ENCODE measurements at places on chromosomes 11 and 22. TPM values are rescaled to one million over a fixed set of nuclear protein-coding genes. Genes with fewer than 3 reads are reported as not detected.

GRCh38 chr11:46003572-46003971, 81.1 kb downstream of the LARGE2 start:
- H3K27ac ChIP-seq, result no peak overlapping the region
- H3K36me3 ChIP-seq, result no peaks in the 10 kb centered on the region
- H3K4me3 ChIP-seq, result no peak overlapping the region
- no peaks in the 10 kb centered on the region for H3K27me3 ChIP-seq

DNA sequence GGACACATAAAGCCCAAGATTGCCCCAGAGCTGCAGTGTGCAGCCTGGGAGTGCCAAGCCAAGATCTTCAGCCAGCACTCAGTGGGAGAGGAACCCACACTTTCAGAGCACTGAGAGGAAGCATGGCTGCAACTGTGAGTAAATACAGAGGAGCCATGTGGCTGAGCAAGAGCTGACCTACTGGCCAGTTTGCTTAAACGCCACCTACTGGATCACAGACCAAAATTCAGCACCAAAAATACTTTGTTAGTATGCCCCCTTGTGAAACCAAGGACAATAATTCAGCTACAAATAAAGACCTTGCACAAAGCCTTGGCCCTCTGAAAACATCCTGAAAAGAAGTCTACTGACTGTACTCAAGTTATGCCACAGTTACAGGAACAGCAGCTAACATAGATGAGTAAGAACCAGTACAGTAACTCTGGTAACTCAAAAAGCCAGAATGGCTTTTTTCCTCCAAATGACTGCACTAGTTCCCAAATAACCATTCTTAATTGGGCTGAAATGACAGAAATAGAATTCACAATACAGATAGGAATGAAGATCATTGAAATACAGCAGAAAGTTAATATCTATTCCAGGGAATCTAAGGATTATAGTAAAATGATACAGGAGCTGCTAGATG, 10.1 kb upstream of the OR4A15 start:
- no peaks in the 10 kb centered on the region for H3K4me1 ChIP-seq
- H3K27me3 ChIP-seq, result no peaks in the 10 kb centered on the region
- H3K27ac ChIP-seq, result no peak overlapping the region
- no peak overlapping the region for H3K4me3 ChIP-seq

GRCh38 chr11:9003573-9004182, at the start of gene NRIP3:
TSS of gene NRIP3 (minus strand) at chr11:9004001. CDS start at chr11:9003935, 66 bp downstream.
- peak; percentile 74 for DNase-seq
- H3K27me3 ChIP-seq, result peaks cover 11% of the 10 kb centered on the region
- peak within 1 kb of the TSS; percentile 93 for H3K4me3 ChIP-seq

DNA sequence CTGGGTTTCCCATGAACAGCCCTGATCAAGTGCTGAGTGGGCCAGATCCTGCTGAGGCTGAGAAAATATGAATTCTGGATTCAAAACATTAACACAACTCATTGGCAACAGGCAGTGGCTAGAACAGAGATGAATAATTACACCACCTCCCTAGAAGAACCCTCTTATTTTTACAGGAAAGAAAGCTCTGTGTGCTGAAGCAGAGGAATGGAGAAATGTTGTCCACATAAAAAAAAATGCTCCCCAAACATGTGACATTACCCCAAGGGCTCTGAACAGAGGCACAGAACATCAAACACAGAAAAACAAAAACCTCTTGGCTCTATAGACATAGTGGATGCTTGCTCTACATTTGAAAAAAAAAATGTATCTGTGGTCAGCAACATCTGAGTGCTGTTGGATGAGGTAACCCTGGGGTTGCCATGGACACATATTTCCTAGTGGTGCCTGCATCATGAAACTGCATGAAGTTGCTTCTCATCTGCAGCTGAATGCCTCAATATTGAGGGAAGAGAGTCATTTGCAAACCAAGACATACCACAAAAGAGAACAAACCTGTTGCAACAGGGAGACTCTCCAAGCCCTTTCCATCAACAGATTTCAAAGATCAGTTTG, 98.8 kb downstream of the SNX19 start:
- DNase-seq, result no peak
- H3K4me3 ChIP-seq, result no peak overlapping the region
- H3K27me3 ChIP-seq, result no peaks in the 10 kb centered on the region
- H3K36me3 ChIP-seq, result no peaks in the 10 kb centered on the region
- H3K4me1 ChIP-seq, result no peaks in the 10 kb centered on the region

GRCh38 chr11:116842909-116843308, 5.5 kb upstream of the APOA1 start:
- no peaks in the 10 kb centered on the region for H3K36me3 ChIP-seq
- no peak for DNase-seq
- no peak overlapping the region for H3K4me3 ChIP-seq

GRCh38 chr11:65640483-65641296, 2.8 kb downstream of the SIPA1 start:
- H3K27me3 ChIP-seq, result peaks cover 8% of the 10 kb centered on the region
- DNase-seq, result no peak
- H3K27ac ChIP-seq, result no peak overlapping the region
- peaks cover 12% of the 10 kb centered on the region for H3K4me1 ChIP-seq
- no peaks in the 10 kb centered on the region for H3K36me3 ChIP-seq

GRCh38 chr11:65110354-65110861, 1.3 kb upstream of the TM7SF2 start:
- peak overlapping the region; percentile 17 for H3K27ac ChIP-seq
- H3K27me3 ChIP-seq, result peaks cover 21% of the 10 kb centered on the region
- DNase-seq, result peak; percentile 98
- H3K4me3 ChIP-seq, result peak overlapping the region; percentile 15
- H3K36me3 ChIP-seq, result no peaks in the 10 kb centered on the region

DNA sequence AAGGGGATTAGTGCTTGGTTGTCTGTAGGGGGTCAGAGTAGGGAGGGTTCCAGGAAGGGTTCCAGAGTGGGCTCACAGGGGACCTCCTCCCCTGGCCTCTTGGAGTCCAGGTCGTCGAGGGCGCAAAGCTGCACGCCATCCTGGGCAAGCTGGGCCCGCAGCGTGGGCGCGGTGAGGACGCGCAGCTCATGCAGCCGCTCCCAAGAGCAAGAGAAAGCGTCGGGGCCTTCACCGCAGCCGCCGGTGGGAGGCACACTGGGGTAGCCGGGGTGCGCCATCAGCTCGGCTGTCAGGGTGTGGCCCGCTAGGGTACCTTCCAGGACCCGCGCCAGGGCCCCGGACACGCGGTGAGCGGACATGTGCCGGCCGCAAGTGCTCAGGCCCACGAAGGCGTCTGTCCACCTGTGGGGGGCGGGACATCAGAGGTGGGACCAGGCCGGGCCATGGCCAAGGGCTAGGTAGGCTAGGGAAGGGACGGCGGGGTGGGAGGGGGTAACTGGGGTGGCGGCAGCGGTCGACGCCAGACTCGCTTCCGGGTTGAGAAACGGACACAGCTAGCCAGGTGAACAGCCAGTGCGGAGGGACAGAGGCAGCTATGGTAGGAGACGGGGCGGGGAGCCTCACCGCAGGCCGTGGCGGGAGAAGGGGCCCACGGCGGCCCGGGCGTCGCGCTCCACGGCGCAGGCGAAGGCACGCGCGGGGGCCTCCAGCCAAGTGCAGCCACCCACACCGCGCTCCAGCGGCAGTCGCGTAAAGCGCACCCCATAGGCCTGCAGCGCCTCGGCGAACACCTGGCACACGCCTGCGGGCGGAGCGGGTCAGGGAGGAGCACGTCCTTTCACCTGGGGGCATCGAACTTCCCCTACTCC, 1.2 kb downstream of the YDJC start:
- peak overlapping the region; percentile 46 for H3K27ac ChIP-seq
- H3K36me3 ChIP-seq, result no peaks in the 10 kb centered on the region
- H3K27me3 ChIP-seq, result peaks cover 6% of the 10 kb centered on the region
- DNase-seq, result no peak

DNA sequence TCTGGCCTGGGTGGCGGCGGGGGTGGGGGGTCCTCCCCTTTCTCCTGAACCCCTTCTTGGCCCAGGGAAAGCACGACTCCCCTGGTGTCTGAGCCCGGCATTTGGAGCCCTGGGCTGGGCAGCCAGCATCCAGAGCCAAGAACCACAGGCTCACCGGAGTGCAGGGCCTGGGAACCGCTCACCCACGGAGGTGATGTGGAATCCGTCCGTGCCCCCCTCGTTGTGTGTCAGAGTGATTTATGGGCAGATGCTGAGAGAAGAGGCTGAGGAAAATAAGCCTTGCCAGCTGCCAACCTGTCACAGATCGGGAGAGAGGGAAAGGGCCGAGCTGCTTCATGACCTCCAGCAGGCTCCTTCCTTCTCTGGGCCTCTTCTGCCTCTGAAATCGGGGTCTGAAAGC, 33.7 kb downstream of the WNT11 start:
- no peak overlapping the region for H3K27ac ChIP-seq
- peaks cover 12% of the 10 kb centered on the region for H3K27me3 ChIP-seq
- no peak overlapping the region for H3K4me3 ChIP-seq
- H3K36me3 ChIP-seq, result peaks cover 5% of the 10 kb centered on the region
- DNase-seq, result no peak

DNA sequence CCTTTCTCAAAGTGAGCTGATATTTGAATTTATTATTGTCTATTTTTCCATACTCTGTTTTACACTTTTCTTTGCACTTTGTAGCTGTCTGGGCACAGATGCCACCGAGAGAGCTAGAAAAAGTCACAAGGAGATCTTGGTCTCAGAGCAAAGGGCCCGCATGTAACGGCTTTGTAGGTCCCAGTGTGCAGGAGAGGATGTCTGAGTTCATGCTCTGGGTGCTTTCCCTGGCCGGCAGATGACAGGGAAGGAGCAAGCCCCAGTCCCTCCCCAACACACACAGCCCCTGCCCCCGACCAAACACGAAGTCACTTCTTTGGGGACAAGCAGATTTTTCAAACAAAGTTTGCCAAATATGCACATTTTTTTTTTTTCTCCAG, 55.8 kb downstream of the SMIM38 start:
- DNase-seq, result no peak
- peak overlapping the region; percentile 20 for H3K27ac ChIP-seq

DNA sequence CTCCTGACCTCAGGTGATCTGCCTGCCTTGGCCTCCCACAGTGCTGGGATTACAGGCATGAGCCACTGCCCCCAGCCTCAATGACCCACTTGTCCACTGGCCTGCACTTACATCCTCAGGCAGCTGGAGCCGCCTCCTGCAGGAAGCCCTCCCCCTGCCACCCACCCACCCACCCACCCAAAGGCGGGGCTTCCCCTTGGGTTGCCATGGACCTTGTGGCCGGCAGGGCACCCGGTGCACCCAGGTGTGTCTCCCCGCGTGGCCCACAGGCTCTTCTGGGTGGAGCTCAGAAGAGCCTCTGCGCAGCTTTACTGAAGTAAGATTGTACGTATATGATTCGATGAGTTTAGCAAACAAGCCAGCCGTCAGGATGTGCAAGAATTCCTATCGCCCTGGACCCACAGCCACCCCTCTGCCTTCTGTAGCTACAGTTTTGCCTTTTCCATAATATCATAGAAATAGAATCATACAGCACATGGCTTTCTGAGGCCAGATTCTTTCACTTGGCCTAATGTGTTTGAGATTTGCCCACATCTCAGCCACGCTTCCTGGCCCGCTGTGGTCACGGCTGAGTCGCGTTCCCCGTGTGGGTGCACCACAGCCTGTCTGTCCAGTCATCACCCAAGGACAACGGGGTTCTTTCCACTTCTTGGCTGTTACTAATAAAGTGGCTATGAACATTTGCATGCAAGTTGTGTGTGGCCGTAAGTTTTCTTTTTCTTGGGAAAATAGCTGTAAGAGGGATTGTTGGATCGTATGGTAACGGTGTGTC, 5.3 kb upstream of the BRSK2 start:
- H3K4me1 ChIP-seq, result peaks cover 4% of the 10 kb centered on the region
- DNase-seq, result no peak
- H3K27ac ChIP-seq, result no peak overlapping the region
- no peaks in the 10 kb centered on the region for H3K36me3 ChIP-seq
- no peak overlapping the region for H3K4me3 ChIP-seq

DNA sequence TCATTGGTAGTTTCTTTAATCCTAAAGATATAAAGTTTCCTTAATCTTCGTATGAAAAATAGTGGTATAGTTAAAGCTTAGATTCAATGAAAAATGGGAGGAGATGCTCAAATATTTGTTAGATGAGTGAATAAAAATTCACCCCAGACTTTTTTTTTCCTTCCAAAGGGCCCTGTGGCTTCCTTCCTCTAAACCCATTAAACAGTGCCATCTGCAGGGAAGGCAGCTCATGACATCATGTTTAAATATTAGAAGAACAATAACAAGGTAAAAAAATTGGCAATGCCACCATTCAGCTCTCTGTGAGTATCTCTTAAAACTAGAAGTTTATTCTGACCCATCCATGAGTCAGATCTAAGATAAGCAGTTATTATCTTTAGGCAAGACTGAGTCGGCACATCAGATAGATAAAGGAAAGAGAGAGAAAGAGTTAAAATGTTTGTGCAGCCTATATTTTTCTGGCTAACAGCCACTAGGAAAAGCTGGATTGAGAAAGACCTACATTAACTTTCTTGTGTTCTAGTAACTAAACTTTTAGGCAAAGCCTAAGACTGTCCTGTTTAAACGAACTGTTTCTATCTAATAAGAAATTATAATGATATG, 19.1 kb upstream of the OOSP1 start:
- H3K4me1 ChIP-seq, result no peaks in the 10 kb centered on the region
- no peak overlapping the region for H3K4me3 ChIP-seq
- H3K27me3 ChIP-seq, result no peaks in the 10 kb centered on the region

DNA sequence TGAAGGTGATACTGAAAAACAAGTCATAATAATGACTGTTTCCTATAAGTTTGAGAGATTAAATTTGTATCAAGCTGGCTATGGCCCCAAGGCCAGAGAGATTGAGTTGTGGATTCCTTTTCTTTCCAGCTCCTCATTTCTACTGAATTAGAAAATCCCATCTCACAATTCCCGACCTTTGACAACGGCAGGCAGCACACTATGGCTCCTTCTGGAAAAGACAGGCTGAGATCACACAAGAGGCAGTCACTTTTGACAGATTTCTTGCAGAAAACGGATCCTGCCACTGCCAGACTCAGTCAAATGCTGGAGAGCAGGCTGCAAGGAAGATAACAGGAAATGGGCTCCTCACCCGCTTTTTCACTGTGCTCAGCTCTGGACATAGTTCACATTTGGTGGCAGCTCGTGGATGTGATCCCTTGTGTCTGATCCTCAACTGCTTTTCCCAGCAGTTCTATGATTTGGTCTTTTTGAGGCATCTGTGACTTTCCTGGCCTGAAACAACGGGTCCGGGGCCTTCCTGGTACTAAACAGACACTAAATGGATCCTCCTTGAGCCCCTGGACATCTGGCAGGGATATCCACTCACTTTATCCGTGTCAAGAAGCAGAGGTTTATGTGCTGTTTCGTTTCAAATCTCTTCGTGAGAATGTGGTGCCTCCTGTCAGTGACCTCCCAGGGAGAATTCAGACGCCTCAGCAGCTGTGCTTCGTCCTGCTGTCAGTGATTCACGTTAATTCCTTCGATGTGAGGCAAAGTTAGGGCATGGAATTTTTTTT, 26.1 kb upstream of the RTL6 start:
- peak overlapping the region; percentile 82 for H3K27ac ChIP-seq
- H3K27me3 ChIP-seq, result no peaks in the 10 kb centered on the region
- peaks cover 5% of the 10 kb centered on the region for H3K4me1 ChIP-seq
- no peak overlapping the region for H3K4me3 ChIP-seq
- H3K36me3 ChIP-seq, result no peaks in the 10 kb centered on the region
- DNase-seq, result no peak

GRCh38 chr11:73957654-73958361, 7.0 kb downstream of the DNAJB13 start:
- no peak for DNase-seq
- H3K27me3 ChIP-seq, result peaks cover 4% of the 10 kb centered on the region
- no peak overlapping the region for H3K27ac ChIP-seq
- H3K4me1 ChIP-seq, result peaks cover 18% of the 10 kb centered on the region
- no peaks in the 10 kb centered on the region for H3K36me3 ChIP-seq

Gene PICALM
- 117 TPM for total RNA-seq

Gene SLC22A6
- total RNA-seq, result not detected

Gene HSPB2
- total RNA-seq, result 1.4 TPM

Gene TEX12
- total RNA-seq, result not detected

Gene FREY1
- 0.78 TPM for total RNA-seq

Gene CCDC188
- total RNA-seq, result 0.54 TPM

Gene OMP
- total RNA-seq, result not detected
